ENCODE measurements at places on chromosomes 1 and 21.

DNA sequence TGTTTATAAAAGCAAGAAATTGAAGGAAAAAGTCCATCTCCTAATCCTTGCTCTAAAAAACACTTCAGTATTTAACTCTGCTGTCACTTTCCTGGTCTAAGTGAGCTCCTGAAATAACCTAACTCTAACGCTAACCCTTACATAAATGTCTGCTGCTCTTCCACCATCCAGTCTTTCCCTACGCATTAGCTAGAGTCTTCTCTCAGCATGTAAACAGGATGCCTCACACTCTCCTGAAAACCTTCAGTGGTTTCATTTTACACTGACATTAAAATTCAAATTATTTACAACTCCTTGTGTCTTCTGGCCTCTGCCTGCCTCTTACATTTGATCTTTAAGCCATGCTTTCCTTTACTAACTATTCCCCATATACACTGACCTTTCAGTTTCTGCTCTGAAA lies 697.6 kb upstream of the CXADR start:
- no peak for DNase-seq

DNA sequence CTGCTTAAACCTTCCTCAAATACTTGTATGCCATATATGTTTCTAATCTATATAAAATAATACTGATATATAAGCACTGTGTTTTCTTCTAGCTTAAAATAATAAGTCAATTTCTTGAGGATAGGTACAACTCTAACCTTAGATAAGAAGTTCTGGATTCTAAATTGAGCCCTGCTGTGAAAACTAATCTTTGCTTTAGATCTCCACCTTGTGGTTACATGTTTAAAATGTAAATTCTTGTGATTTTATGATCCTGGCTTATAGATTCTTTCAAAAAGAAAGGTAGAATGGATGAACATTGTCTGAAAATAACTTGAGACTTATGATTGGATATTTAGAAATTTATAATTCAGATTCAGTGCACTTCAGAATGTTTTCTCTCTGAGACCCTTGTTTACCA lies 38.9 kb upstream of the HMCN1 start:
- no peak for DNase-seq

- DNase-seq: no peak
These were observed 41.2 kb downstream of the ARHGEF11 start for GRCh38 chr1:157004327-157004726.

DNA sequence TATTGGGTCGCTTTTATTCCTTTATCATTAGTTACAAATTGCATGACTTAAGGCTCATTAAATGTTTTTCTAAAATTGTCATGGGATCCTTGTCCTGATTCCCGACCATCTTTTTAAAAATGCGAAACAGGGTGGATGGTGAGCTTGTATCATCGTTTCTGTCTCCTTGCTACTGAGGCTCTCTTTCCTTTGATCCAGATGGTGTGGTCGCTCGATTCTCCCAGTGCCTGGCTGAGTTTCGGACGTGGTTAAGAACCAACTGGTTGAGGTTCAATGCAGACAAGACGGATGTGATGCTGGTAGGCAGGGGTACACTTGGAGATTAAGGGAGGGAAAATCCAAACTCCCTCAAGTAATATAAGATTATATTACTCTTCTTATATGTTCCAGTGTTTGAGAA lies 1.2 kb downstream of the MIER1 start:
- DNase-seq: no peak

- DNase-seq: no peak
These were observed 341.8 kb downstream of the USH2A start for GRCh38 chr1:216081445-216081844.

DNA sequence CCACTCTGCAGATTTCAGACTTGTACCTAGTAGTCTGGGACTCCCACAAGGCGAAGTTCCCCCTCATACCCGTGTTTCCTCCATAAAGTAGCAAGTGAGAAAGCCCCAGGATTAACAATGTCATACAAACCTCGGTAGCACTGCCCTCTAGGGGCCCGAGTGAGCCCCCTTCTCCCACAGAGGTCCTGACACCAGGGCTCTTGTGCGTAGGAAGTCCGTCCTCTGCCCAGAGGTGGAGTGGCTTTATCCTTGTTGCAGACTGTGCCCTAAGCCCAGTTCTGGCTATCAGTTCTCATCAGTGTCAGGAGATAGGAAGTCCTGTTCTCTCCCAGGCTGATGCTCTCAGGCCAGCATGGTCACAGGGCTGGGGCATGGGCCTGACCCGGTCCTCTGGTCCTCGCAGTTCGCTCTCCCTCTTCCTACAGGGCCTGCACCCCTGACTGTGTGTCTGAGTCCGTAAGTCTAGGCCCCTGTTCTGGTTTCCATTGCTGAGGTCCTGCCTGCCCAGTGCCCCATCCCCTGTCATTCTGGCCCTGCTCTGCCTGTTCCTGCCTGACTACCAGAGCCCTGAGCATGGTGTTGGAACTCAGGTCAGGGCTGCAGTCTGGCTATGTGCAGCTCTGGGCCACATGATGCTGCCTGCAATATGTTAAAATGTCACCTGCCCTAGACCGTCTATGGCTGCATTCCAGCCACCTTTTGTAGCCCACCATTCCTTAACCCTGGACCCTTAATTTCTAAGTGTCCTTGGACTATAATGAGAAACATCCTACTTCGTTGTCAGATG lies 285.6 kb downstream of the ASTN1 start:
- DNase-seq: no peak

DNA sequence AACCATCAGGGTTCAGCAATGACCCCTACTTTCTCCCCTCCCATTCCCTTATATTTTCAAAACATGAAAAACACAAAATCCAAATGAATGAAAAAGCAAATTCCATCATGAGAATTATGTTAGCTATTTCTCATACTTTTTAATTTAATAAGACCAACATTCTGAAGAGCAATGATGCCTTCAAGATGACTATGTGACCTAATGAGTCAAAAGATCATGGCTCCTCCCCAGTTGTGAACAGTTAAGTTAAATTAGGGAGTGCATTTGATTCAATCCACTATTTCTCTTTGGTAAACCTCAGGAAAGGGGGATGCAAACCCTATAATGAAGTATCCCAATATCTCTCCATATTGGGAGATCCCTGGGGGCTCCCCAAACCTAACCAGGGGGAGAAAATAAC lies 36.5 kb downstream of the PUM1 start:
- DNase-seq: no peak

DNA sequence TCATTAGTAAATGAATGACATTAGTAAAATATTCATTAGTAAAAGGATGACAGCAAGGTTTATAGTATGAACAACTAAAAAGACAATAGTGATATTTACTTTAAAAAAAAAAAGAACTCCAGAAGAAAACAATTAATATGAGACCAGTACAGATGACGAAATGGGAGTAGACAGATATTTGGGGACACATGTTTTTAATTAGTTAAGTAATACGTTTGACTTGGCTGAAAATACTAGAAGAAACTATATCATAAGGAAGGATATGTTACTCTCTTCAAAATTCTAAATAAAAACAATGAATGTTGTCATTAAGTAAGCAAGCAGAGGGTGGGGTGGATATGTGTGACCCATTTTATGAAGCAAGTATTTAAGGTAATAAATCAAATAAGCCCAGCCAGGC lies 61.9 kb downstream of the GPATCH2 start:
- DNase-seq: no peak

DNA sequence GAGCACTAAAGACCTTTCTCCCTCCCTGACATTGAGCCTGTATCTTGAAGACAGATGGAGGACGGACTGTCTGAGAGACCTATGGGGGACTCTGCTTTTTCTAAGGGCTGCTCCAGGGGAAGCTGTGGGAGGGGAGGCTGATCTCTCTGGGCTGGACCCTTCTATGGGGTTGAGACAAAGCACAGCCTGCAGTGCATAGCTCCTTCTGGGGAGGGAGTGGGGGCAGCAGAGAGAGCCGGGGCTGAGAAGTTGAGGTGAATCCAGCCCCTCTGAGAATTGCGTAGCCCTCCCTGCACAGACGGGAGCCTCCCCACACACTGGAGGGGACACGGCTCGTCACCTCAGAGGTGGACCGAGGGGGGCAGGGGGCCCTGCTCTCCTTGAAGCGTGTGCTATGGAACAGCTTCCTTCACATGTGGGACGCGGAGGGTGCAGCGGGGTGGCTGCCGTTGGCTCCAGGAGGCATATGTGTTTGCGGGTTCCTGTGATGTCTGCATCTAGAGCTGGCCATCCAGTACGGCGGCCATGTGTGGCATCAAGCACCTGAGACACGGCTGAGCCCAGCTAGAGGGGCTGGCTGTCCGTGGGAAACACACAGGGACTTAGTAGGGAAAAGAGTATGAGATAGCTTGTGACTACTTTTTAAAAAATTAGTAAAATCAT lies 299.1 kb downstream of the CAMTA1 start:
- DNase-seq: no peak

DNA sequence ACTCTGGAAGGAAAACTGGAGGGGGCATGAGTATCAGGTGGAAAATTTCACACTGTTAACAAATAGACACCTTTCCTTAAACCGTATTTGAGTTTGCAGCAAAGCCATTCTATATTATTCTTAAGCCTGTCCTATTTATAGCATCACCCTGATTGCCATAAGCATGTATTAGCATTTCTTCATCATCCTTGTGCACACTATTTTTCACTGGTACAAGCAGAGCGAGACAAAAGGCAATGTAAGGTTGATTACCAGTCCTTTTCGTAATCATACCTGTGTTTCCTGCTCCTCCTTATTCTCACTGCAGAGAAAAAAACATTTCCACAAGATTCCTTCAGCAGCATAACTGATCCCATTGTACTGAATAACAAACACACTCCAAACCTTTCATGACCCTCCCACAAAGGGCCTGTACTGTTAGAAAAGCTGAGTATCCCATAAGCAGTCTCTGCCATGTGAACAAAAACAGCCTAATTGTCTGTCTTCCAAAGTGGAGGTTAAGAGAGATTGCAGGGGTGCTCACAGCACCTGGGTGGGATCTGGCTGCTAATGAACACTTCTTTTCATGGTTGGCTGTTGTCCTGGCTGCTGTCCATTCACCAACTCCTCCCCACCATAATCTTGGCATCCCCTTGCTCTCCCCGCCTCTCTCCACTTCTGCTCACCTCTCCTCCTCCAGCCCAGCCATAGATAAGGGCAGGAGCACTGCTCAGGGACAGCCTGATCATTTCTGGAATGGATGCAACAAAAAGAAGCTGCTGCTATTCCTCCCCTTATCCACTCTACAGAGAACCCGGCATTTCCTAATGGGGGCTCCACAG lies 30.4 kb downstream of the VTCN1 start:
- DNase-seq: no peak

Data from stimulated activated CD4-positive, alpha-beta T cell treated with anti-CD3 and anti-CD28 coated beads, Interleukin-15, amount 100 ng/mL, for 1 hour (primary cell).